Activated CD4-positive, alpha-beta T cell treated with anti-CD3 and anti-CD28 coated beads, Interleukin-2, amount 10 ng/mL, durations not matched to agents 7 days and 5 days (primary cell): ENCODE measurements at places on chromosomes 12 and 14. TPM values are rescaled to one million over a fixed set of nuclear protein-coding genes. Genes with fewer than 3 reads are reported as not detected.

DNA sequence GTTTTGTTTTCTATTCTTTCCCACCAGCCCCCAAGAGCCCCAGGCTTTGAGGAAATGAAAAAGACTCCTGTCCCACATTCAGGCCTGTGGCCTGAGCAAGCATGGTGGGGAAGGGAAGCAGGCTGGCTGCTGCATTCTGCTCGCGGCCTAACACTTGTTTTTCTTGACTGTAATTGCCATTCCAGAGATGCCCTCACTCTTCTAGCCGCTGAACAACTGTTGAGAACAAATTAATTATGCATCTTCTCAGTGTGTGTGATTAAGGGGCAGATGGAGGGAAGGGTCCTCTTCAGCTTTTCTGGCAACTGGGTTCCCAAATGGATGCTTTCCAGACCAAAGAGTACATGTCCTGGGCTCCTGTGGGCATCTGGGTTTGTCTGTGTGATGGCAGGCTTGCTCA, 43.3 kb downstream of the ADCK1 start:
- no peak overlapping the region for H3K4me3 ChIP-seq
- DNase-seq, result no peak
- peaks cover 13% of the 10 kb centered on the region for H3K4me1 ChIP-seq
- H3K36me3 ChIP-seq, result no peaks in the 10 kb centered on the region
- no peak overlapping the region for H3K27ac ChIP-seq
- no peaks in the 10 kb centered on the region for H3K27me3 ChIP-seq

DNA sequence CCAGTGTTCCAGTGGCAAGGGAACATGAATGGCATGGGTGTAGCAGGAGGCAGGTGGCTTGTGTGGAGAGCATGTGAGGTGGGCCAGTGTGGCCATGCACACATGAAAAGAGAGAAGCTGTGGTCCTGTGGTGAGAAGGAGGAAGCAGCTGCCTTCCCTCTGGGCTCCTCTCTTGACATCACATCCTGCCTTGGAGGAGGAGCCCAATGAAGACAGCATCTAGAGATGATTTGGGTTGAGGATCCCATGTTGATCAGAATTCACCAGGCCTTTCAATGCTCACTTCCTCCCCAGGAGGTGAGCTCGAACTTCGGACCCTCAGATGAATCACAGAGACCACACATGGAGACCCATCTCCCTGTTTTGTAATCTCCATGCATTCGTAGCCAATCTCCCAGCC, 82.6 kb downstream of the LRRC74A start:
- peak overlapping the region; percentile 98 for H3K27ac ChIP-seq
- peaks cover 68% of the 10 kb centered on the region for H3K4me1 ChIP-seq
- peaks cover 8% of the 10 kb centered on the region for H3K36me3 ChIP-seq

GRCh38 chr14:64845878-64846277, 33.8 kb downstream of the SPTB start:
- H3K4me3 ChIP-seq, result no peak overlapping the region
- H3K36me3 ChIP-seq, result no peaks in the 10 kb centered on the region
- peaks cover 5% of the 10 kb centered on the region for H3K4me1 ChIP-seq
- peaks cover 52% of the 10 kb centered on the region for H3K27me3 ChIP-seq
- no peak overlapping the region for H3K27ac ChIP-seq

GRCh38 chr12:115044073-115044472, 360.1 kb upstream of the TBX3 start:
- H3K36me3 ChIP-seq, result no peaks in the 10 kb centered on the region
- H3K4me3 ChIP-seq, result no peak overlapping the region
- DNase-seq, result no peak
- H3K27ac ChIP-seq, result no peak overlapping the region

DNA sequence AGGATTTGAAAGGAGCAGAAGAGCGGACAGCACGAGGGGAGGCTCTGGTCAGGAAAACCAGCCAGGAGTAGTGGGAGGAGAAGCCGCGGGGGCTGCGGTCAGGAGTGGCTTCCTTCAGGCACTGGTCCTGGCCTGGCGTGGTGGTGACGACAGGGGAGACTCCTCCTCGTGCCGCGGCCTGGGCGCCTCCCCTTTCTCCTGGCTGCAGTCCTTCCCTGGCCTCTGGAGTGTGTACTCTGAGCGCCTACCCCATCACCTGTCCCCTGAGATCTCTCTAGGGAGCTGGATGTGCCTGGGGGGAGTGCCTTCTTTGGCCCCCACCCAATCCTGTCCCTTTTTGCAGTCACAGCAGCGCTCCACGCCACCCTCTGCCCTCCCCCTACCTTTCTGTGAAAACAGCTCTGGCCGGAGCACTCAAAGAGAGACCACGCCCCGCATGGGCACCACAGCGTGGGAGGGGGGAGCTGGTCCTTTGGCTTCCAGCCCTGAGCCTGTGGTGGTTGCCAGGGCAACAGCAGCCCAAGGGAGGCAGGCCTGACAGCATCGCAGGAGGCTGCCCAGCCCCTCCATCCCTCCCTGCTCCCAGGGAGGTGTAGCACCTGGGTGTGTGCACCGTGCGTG, 125.9 kb downstream of the CALM1 start:
- H3K27me3 ChIP-seq, result no peaks in the 10 kb centered on the region
- no peaks in the 10 kb centered on the region for H3K36me3 ChIP-seq
- no peak overlapping the region for H3K27ac ChIP-seq
- H3K4me1 ChIP-seq, result no peaks in the 10 kb centered on the region
- DNase-seq, result no peak
- H3K4me3 ChIP-seq, result no peak overlapping the region

DNA sequence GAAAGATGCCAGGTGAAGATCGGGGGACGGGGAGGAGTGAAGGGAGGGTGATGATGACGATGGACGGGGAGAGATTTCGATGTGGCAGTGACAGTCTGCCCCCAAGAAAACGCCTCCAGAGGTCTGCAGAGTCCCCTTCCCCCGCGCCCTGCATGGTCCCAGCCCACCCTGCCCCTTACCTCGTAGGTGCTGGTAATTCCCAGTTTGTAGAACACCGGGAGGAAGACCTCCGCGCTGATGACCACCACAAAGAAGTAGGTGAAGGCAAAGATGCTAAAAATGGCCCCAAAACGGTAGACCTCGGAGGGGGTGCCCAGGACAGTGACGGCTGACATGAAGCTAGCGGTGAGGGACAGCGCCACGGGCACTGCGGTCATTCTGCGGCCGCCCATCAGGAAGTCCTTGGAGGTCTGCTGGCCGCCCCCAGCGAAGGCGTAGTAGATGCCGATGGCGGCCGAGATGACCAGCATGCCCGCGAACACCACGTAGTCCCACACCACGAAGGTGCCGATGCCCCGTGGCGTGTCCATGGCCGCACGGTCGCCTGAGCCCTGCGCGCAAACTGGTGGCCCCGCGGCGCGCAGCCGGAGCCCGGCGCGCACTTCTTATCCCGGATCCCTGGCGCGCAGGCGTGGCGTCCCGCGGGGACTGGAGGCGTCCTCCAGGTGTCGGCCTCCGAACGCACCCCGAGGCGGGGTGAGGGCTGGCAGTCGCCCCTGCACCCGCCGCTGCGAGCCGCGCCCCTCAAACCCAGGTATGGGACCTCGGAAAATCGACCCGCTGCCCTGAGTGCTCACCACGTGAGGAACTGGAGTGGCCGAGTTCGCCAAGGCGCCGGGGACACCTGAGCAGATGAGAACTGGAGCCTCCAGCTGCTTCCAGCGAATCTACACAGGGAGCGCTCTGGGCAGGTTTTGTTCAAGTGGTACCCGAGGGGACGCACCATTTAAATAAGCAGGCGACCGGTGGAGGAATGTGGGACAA, at the start of gene SLC5A8:
Gene SLC5A8 (minus strand): TSS at position 920 of the 984 bp plus-strand sequence. CDS start 390 bp downstream, at position 530.
- H3K27me3 ChIP-seq, result peaks cover 24% of the 10 kb centered on the region
- no peak within 1 kb of the TSS for H3K4me3 ChIP-seq
- H3K4me1 ChIP-seq, result no peaks in the 10 kb centered on the region
- H3K27ac ChIP-seq, result no peak within 1 kb of the TSS

GRCh38 chr12:9632766-9633165, 25.1 kb upstream of the KLRB1 start:
- no peaks in the 10 kb centered on the region for H3K27me3 ChIP-seq
- H3K27ac ChIP-seq, result peak overlapping the region; percentile 10
- peaks cover 51% of the 10 kb centered on the region for H3K4me1 ChIP-seq
- H3K36me3 ChIP-seq, result peaks cover 68% of the 10 kb centered on the region

DNA sequence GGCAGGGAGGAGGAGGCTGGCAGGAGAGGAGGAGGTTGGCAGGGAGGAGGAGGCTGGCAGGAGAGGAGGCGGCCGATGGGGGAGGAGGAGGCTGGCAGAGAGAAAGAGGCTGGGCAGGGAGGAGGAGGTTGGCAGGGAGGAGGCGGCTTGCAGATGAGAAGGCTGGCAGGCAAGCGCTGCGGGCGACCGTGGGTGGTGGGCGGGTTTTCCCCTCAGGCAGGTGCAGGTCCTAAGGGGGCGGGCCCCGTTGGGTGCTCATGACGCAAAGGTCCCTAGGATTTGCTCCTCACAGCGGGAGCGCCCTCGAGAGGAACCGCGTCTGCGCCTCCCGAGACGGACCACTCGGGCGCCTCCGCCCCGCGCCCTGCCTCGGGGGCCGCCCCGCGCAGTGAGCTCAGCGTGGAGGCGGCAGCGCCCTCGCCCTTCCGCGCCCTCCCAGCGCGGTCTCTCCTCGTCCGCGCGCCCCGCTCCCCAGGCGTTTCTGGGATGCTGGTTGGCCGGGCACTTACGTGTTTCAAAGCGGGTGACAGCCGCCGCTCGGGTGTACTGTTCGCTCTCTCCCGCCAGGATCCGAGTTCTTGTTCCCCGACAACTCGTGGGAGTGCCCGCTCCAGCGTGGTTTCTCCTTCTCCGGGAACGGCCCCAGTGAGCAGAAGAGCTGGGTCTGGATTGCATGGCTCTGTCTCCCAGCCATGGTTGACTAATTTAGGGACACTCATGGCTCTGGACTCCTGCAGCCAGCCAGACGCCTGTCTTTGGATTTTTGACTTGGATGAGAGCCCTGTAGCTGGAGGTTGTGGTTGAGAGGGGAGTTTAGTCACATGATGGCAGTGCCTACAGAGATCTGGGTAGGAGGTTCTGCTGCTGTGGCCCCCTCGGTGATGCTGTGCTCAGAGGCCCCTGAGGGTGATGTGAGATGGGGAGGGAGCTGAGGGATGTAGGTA, 64.1 kb upstream of the PPP4R3A start:
- H3K4me1 ChIP-seq, result peaks cover 19% of the 10 kb centered on the region
- no peaks in the 10 kb centered on the region for H3K36me3 ChIP-seq
- peak overlapping the region; percentile 54 for H3K27ac ChIP-seq
- DNase-seq, result peak; percentile 55

GRCh38 chr12:126607157-126607556, 1541.9 kb downstream of the AACS start:
- no peaks in the 10 kb centered on the region for H3K4me1 ChIP-seq
- H3K27me3 ChIP-seq, result no peaks in the 10 kb centered on the region
- no peak for DNase-seq
- no peaks in the 10 kb centered on the region for H3K36me3 ChIP-seq

Gene GALNT16
- not detected for total RNA-seq

Gene NANOG
- not detected for total RNA-seq

Gene PZP
- total RNA-seq, result not detected

Gene ASCL1
- total RNA-seq, result not detected

Gene SLC6A13
- total RNA-seq, result 0.19 TPM
